ENCODE measurements at places on chromosomes 12 and 14.

GRCh38 chr12:7483343-7483742, 20.2 kb downstream of the CD163 start:
- no peak overlapping the region for H3K27ac ChIP-seq
- H3K36me3 ChIP-seq: no peaks in the 10 kb centered on the region
- H3K4me3 ChIP-seq: no peak overlapping the region
- DNase-seq: no peak
- no peaks in the 10 kb centered on the region for H3K4me1 ChIP-seq

- H3K27ac ChIP-seq: no peak overlapping the region
- DNase-seq: no peak
- H3K4me3 ChIP-seq: no peak overlapping the region
These were observed 3.3 kb upstream of the C1QL4 start for GRCh38 chr12:49340095-49340870.

GRCh38 chr14:99321955-99322730, 50.1 kb upstream of the BCL11B start:
- H3K4me1 ChIP-seq: no peaks in the 10 kb centered on the region
- no peak for DNase-seq
- H3K4me3 ChIP-seq: no peak overlapping the region
- peaks cover 16% of the 10 kb centered on the region for H3K27me3 ChIP-seq

DNA sequence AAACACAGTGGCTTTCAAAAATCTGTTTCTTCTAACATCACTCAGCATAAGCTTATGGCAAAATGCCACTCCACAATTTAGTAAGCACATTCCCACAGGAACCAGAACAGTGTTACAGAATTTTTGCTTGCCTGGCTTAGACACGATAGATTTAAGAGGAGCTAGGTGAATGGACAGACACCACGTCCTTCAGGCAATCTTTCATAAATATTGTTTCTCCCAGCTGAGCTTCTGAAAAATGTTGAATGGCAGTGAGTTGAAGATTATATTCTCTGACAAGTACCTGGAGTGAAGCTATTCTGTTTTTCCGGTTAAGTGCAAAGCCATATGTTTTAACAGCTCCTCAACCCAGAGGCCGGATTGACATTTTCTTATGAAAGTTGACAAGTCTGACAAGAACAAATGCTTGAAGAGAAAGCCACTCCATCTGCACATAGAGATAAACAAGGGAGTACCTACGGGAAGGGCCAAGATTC, 102.0 kb downstream of the FSCB start:
- no peak for DNase-seq
- no peaks in the 10 kb centered on the region for H3K27me3 ChIP-seq
- H3K4me1 ChIP-seq: no peaks in the 10 kb centered on the region
- H3K27ac ChIP-seq: no peak overlapping the region
- H3K4me3 ChIP-seq: no peak overlapping the region

DNA sequence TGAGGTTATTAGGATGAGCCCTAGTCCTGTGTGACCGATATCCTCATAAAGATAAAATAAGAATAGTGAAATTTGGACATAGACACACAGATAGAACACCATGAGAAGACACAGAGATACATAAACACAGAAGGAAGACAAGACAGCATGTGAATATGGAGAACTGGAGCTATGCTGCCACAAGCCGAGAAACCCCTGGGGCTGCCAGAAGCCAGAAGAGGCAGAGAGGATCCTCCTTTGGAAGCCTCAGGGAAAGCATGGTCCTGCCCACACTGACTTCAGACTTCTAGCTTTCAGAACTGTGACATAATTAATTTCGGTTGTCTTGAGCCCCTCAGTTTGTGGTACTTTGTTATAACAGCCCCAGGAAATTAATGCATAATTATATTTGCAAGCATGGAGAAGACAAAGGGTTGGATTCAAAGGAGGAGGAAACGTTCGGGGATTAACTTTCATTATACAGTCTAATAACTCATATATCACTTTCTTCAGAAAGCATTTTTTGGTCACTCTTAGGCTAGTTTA, 1501.8 kb upstream of the FLRT2 start:
- H3K27me3 ChIP-seq: no peaks in the 10 kb centered on the region
- no peaks in the 10 kb centered on the region for H3K36me3 ChIP-seq
- no peak overlapping the region for H3K27ac ChIP-seq
- H3K4me3 ChIP-seq: no peak overlapping the region

- H3K27me3 ChIP-seq: no peaks in the 10 kb centered on the region
- H3K27ac ChIP-seq: no peak overlapping the region
- H3K36me3 ChIP-seq: no peaks in the 10 kb centered on the region
- no peaks in the 10 kb centered on the region for H3K4me1 ChIP-seq
These were observed 37.8 kb downstream of the SLC6A15 start for GRCh38 chr12:84874825-84875139.

DNA sequence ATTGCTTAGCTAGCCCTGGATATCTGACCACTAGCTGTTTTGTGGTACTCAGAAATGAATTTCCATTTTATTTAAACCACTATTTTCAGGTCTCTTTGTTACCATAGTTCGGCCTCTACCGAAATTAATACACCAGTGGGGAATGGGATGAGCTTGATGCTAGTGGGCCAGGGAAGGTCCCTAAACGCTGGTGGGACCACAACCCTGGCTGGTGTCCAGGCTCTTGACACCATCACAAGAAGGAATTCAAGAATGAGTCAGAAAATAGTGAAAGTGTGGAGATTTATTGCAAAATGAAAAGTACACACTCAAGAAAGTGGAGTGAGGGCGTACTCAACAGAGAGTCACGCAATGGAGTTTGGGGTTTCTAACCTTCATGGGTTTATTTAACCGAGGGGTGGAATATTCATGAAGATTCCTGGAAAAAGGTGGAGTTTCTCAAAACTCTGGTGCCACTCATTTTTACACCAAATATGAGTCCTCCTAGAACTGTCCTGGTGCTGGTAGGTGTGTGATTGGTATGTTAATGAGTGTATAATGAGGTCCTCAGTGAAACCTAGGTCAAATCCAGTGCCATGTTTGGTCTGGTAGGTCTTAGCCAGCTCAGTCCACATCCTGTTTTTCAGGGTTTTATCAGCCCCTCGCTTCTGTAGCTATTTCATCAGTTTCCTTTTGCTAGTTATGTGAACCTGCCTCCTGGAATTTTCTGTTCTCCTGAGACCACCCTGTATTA, 38.9 kb upstream of the LRP6 start:
- peaks cover 5% of the 10 kb centered on the region for H3K4me1 ChIP-seq
- DNase-seq: no peak
- H3K27ac ChIP-seq: no peak overlapping the region
- H3K27me3 ChIP-seq: no peaks in the 10 kb centered on the region

DNA sequence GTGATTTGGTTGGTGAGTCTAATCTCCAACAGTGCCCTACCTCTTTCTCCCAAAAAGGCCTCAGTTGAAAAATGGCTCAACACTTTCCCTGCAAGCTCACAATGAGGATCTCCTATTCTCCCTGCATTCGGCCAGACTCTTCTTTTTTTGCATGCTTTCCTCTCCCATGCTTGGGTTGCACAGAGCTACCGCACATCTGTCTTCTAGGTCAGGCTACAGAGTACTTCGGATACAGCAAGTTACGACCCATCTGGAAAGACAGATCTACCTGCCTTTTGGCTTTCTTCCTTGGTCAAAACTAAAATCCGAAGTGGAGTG, 305 bp upstream of the SLC16A7 start:
- peaks cover 10% of the 10 kb centered on the region for H3K4me1 ChIP-seq
- peak overlapping the region; percentile 66 for H3K4me3 ChIP-seq
- no peak overlapping the region for H3K27ac ChIP-seq
- DNase-seq: no peak

DNA sequence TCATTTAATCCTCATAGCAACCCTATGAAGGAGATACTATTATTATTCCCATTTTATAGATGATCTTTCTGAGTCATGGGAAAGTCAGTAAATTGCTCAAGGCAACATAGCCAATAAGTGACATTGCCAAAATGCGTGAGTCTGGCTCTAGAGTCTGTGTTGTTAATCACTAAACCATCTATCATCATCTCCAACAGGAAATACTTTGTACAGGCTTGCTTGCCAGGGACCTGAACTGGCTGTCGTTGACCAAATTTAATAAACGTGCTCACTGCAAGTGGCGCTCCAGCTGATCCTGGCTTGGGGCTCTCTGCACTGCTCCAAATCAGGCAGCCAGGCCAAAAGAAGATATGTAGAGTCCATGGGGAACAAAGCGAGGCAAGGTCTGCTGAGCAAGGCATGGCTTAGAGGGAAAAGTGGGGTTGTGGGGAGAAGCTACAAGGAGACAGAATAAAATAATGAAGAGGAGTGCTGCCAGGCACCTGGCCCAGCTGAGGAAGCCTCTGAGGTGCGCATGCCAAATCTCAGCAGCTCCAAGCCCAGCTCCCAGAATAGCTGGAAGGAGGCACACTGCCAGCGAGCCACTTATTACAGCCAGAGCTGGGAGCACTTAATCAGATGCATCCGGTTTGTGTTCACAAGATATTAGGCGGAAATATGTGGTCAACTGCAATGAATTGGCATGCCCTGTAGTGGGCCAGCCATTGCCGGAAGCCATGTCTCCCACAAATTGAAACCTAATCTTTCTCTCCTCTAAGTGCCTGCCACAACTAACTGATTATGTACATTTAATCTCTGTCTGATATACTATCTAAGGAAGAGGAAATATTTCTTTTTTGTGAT, 43.3 kb upstream of the PTPRO start:
- DNase-seq: no peak
- H3K27me3 ChIP-seq: no peaks in the 10 kb centered on the region
- no peak overlapping the region for H3K27ac ChIP-seq
- H3K4me1 ChIP-seq: peaks cover 12% of the 10 kb centered on the region

DNA sequence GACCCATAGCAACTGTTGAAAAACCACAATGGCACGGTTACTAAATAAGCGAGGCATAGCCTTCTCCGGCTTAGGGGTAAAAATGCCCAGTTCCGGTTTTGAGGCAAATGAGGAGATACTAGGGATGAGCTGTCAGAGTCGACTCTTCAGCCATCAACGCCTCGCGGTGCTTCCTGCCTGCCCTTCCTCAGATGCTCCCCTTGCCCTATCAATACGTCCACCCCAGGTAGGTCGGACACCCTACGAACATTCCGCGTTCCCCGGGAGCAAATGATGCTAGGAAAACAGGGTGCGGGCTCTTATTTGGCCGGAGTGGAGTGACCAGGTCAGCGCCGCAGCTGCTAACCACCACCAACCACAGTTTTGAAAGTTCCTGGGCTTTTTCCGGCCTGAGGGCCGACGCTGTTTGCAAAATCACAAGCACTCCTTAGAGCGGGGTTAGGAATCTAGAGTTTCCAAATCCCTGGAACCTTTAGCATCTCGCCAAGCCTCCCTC, 1.2 kb downstream of the SRSF9 start:
- H3K27ac ChIP-seq: peak overlapping the region; percentile 54
- no peaks in the 10 kb centered on the region for H3K27me3 ChIP-seq
- peaks cover 19% of the 10 kb centered on the region for H3K36me3 ChIP-seq
- DNase-seq: peak; percentile 29
